Keratinocyte (primary cell): ENCODE measurements at places on chromosomes 4 and X. TPM values are rescaled to one million over a fixed set of nuclear protein-coding genes. Genes with fewer than 3 reads are reported as not detected.

DNA sequence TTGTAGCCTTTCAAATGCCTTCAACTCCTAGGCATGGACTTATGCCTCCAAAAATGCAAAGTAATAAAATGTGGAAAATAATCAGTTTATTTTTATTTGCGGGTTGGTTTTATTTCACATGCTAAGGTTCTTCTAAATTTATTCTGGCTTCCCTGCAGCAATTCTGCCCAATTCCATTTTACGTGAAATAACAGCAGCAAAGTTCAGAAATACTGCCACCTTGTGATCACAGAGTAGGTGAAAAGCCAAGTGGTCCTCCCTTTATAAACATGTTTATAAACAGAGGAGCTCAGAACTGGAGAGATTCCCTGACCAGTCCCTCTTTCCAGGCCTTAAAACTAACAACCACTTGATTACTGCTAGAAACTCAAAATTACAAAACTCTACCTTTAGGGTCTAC lies 14.7 kb upstream of the DCHS2 start:
- DNase-seq: no peak
- no peaks in the 10 kb centered on the region for H3K36me3 ChIP-seq
- H3K27me3 ChIP-seq: no peaks in the 10 kb centered on the region

GRCh38 chrX:105468741-105469140 lies 248.2 kb upstream of the TEX13A start:
- peaks cover 5% of the 10 kb centered on the region for H3K4me1 ChIP-seq
- DNase-seq: no peak
- H3K27ac ChIP-seq: no peak overlapping the region

- H3K4me3 ChIP-seq: no peak overlapping the region
- H3K4me1 ChIP-seq: no peaks in the 10 kb centered on the region
- DNase-seq: no peak
- no peaks in the 10 kb centered on the region for H3K36me3 ChIP-seq
Observed at GRCh38 chr4:28386776-28387175, 1526.1 kb downstream of the STIM2 start.

DNA sequence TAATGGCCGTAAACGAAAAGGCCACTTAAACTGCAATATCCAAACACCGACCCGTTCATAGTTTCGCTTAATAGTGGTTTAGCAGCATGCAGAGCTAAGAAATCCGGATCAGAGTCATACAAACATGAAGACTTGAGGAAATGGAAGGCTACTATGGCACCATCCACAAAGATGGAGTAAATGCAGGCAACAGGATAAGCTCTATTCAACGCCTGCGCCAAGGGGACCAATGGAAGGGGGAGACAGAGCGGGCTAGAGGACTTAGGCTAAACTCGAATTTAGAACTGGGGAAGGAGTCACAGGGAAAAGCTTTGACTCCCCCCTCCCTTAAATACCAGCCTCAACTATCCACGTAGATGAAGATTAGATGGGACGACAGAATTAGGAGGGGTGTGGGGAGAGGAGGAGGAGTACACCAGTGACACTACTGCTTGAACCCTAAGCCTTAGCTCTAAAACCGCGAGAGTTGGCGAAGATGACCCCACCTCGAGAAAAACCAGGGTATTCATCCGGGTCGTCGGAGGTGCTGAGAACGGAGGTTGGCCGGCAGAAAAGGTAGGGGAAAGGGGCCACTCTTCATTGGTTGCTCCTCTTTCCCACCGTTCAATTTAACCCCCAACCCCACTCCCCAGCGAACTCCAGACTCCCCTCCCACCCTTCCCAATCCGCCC lies 3.5 kb downstream of the HUWE1 start:
- no peaks in the 10 kb centered on the region for H3K27me3 ChIP-seq
- H3K36me3 ChIP-seq: no peaks in the 10 kb centered on the region
- no peak for DNase-seq
- H3K4me3 ChIP-seq: peak overlapping the region; percentile 85
- peaks cover 2% of the 10 kb centered on the region for H3K4me1 ChIP-seq

DNA sequence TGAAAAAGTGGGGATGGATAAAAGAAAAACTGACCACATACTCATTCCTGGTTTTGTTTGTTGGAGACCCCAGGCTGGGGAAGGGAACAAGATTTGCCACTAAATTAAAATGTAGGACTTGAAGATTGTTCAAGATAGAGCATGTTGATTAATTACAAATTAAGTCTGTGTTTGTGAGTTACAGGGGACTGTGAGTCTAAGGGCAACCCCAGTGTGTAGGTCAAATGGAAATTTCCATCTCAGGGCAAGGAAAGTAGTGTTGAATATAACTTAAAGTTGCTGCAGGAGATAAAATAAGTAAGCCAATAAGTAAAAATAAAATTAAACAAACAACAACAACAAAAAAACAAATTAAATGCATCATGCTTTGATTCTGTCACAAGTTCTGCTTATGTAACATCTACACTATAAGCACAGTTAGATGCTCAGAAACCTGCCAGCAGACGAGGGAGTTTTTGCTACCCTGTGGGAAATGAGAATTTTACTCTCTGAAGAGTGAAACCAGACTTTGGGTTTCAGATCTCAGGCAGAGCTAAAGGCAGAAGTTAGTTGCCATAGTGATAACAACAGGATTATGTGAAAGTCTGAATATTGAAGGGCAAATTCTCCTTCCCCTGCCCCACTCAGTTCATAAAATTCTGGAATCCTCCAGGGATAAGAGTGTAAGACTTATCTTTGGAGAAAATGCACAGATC lies 352.3 kb downstream of the GRXCR1 start:
- H3K36me3 ChIP-seq: no peaks in the 10 kb centered on the region
- no peak overlapping the region for H3K4me3 ChIP-seq
- no peak for DNase-seq
- H3K27me3 ChIP-seq: no peaks in the 10 kb centered on the region
- H3K27ac ChIP-seq: no peak overlapping the region

GRCh38 chr4:154908168-154908567 lies 127.1 kb downstream of the RBM46 start:
- no peak for DNase-seq
- H3K27ac ChIP-seq: no peak overlapping the region
- no peaks in the 10 kb centered on the region for H3K36me3 ChIP-seq

- H3K4me1 ChIP-seq: no peaks in the 10 kb centered on the region
- H3K4me3 ChIP-seq: no peak overlapping the region
- no peaks in the 10 kb centered on the region for H3K27me3 ChIP-seq
Observed at GRCh38 chr4:172142281-172142741, 329.1 kb downstream of the GALNTL6 start.

GRCh38 chr4:115117651-115118050 lies 4.2 kb upstream of the NDST4 start:
- no peak overlapping the region for H3K27ac ChIP-seq
- no peaks in the 10 kb centered on the region for H3K36me3 ChIP-seq
- no peaks in the 10 kb centered on the region for H3K4me1 ChIP-seq
- H3K4me3 ChIP-seq: no peak overlapping the region

DNA sequence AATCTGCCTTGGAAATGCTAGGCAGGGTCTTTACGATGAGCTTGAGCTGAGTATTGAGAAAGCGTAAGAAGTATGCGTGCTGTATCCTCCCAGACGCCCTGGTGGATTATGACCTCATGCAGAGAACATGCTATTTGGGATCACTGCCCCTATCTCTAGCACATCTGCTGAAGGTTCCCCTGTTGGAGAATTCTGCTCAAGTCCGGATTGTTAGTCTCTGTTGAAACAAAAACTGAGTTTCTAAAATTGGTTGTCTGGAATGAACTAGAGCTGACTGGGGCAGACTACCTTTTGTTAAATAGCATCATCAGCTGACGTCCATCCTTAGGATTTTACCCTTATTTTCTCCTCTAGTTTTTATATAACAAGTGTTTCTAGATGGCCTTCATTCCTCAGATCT lies 7.5 kb downstream of the FHDC1 start:
- H3K27me3 ChIP-seq: peaks cover under 1% of the 10 kb centered on the region
- DNase-seq: no peak
- H3K4me3 ChIP-seq: no peak overlapping the region

DNA sequence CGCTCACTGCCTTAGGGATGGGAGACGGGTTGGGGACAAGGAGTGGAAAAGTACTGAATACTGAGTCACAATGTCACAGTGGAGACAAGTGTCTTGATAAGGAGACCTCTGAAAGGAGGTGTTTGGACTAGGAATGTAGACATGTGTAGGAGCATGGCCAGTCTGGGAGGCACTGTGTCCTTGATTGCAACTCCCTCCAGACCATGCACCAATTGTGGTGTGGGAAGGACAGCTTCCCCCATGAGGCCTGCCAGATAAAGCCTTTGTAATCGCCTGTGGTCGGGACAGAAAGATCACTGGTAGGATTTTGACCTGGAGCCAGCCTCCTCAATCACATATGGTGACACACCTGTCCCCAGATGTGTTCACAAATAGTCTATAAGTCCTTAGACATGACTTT lies 64.1 kb downstream of the USP38 start:
- no peaks in the 10 kb centered on the region for H3K36me3 ChIP-seq
- H3K4me3 ChIP-seq: no peak overlapping the region
- no peak overlapping the region for H3K27ac ChIP-seq
- DNase-seq: no peak
- H3K4me1 ChIP-seq: peaks cover 34% of the 10 kb centered on the region

DNA sequence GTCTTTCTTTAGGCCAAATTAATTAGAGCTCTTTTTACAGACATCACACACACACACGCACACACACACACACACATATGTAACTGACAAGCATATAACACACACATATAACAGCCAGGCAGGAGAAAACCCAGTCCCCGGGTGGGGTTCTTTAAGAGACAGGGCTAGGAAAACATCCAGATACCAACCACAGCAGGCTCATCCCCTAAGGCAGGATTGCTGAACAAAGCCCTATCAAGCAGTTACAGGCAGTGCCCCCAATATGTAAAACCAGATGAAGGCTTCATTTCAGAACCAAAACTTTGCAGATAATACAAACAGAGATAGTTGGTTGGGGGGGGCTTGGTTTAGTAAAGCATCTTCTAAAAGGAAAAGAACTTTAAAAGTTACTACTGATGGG lies 18.0 kb upstream of the FAM47E start:
- no peaks in the 10 kb centered on the region for H3K27me3 ChIP-seq
- DNase-seq: no peak
- peaks cover 13% of the 10 kb centered on the region for H3K4me1 ChIP-seq
- H3K27ac ChIP-seq: peak overlapping the region; percentile 79

DNA sequence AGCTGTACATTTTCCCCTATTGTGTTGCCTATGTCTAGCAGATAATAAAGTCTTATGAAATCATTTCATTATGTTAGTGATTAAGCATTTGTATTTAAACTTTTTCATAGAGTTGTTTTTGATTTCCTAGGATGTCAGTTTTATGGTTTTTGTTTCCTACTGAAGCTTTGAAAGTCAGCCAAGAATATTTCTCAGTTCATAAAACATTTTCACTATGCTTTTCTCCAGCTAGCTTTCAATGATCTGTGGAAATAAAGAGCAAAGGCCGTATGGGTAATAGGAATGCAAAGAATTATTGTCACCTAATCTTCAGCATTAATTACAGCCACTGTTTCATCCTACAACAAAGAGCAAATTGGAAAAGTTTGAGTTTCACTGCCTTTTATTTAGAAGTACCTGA lies 145.7 kb upstream of the NUDT6 start:
- H3K36me3 ChIP-seq: no peaks in the 10 kb centered on the region
- H3K4me3 ChIP-seq: no peak overlapping the region
- H3K4me1 ChIP-seq: peaks cover 11% of the 10 kb centered on the region
- DNase-seq: no peak
- H3K27me3 ChIP-seq: no peaks in the 10 kb centered on the region
- no peak overlapping the region for H3K27ac ChIP-seq

DNA sequence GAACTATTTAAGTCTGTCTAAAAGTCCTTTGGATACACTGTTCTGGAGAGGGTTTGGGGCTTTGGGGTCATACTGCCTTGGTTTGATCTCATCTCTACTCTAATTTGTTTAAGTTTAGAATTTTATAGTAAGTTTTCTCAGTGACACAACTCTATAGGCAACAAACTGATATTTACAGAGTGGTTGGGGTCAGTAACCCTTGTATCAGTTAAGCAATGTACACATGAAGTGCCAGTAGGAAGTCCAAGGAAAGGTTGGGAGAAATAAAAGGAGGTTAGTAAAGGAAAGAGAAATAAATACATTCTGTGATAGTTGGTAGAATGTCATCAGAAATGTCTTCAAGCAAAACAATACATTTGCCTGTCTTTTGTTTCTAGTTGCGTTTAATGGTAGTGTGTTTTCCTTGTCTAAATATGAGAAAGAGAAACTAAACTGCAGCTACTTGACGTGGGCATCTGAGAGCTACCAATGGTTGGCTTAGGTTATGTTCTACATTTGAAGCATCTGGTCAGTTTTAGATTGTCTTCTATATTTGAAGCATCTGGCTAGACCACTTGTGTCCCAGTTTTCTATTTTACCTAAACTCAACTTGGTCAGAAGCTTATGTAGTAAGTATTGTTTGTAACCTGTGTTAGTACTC lies 6.9 kb downstream of the ATP7A start:
- DNase-seq: no peak
- no peaks in the 10 kb centered on the region for H3K4me1 ChIP-seq
- no peaks in the 10 kb centered on the region for H3K36me3 ChIP-seq
- H3K4me3 ChIP-seq: no peak overlapping the region
- no peaks in the 10 kb centered on the region for H3K27me3 ChIP-seq

- no peak for DNase-seq
- no peaks in the 10 kb centered on the region for H3K4me1 ChIP-seq
- no peak overlapping the region for H3K27ac ChIP-seq
- H3K27me3 ChIP-seq: no peaks in the 10 kb centered on the region
- no peak overlapping the region for H3K4me3 ChIP-seq
- H3K36me3 ChIP-seq: no peaks in the 10 kb centered on the region
Observed at GRCh38 chr4:162535121-162535520, 371.3 kb upstream of the FSTL5 start.

- no peaks in the 10 kb centered on the region for H3K36me3 ChIP-seq
- no peaks in the 10 kb centered on the region for H3K27me3 ChIP-seq
- no peaks in the 10 kb centered on the region for H3K4me1 ChIP-seq
- no peak overlapping the region for H3K4me3 ChIP-seq
- H3K27ac ChIP-seq: no peak overlapping the region
Observed at GRCh38 chr4:142493255-142494110, 352.6 kb downstream of the INPP4B start.

- no peaks in the 10 kb centered on the region for H3K27me3 ChIP-seq
- no peak overlapping the region for H3K27ac ChIP-seq
- H3K4me3 ChIP-seq: no peak overlapping the region
- H3K36me3 ChIP-seq: no peaks in the 10 kb centered on the region
- DNase-seq: no peak
- H3K4me1 ChIP-seq: peaks cover 4% of the 10 kb centered on the region
Observed at GRCh38 chrX:41559235-41560052, 112.3 kb downstream of the NYX start.

DNA sequence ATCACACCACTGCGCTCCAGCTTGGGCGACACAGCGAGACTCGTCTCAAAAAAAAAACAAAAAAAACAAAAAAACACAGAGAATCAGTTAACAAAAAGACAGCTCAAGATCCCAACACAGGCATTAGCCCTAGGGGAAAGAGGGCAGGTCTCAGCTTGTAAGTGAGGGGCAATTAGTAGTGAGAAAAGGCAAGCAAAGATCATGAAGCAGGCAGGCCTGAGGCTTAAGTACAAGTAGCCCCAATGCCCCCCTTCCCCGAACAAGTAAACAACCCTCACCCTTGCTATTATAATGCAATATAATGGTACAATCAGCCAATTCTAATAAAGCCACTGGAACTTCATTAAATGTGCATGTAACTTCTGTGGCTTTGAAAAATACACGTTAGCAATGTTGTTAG lies 17.0 kb downstream of the ADGRA3 start:
- no peak overlapping the region for H3K27ac ChIP-seq
- H3K4me1 ChIP-seq: peaks cover 47% of the 10 kb centered on the region
- H3K4me3 ChIP-seq: no peak overlapping the region
- no peaks in the 10 kb centered on the region for H3K27me3 ChIP-seq

GLRA3 gene
- not detected in 3 replicates for polyA plus RNA-seq

PCDH7 gene
- polyA plus RNA-seq: 28.1 to 38.5 TPM (median 30.1 TPM) in 3 replicates

RGN gene
- not detected in 3 replicates for polyA plus RNA-seq

LYAR gene
- polyA plus RNA-seq: 6.7 to 21.5 TPM (median 19.8 TPM) in 3 replicates

XK gene
- polyA plus RNA-seq: 0.09 to 0.17 TPM (median 0.16 TPM) in 3 replicates

NAP1L3 gene
- 0.44 to 0.61 TPM (median 0.55 TPM) in 3 replicates for polyA plus RNA-seq

G3BP2 gene
- 85.9 to 137 TPM (median 107 TPM) in 3 replicates for polyA plus RNA-seq

LRP2BP gene
- 0.03 to 0.22 TPM (median 0.15 TPM) in 3 replicates for polyA plus RNA-seq
